AML-193 (cell line): ENCODE measurements at places on chromosomes 2 and 18.
A peak's percentile ranks its signal among the peaks of the same experiment; 100 is the strongest.

DNA sequence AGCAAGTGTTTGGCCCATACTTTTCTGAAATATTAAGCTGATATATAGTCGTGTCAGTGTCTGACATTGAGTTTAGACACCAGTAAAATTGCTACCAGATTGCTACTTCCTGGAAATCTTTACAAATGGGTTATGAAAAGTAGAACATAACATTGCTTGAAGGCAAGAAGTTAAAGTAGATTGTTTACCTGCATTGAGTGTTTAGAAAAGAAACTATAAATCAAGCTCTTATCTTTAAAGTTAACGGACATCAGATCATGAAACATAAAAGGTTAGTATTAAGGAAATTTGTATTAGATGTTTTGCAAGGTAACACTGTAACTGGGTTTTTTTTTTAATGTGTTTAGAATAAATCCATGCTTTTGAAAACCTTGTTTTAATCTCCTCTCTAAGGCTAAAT is 4.8 kb upstream of the YES1 start:
- no peak for DNase-seq

DNA sequence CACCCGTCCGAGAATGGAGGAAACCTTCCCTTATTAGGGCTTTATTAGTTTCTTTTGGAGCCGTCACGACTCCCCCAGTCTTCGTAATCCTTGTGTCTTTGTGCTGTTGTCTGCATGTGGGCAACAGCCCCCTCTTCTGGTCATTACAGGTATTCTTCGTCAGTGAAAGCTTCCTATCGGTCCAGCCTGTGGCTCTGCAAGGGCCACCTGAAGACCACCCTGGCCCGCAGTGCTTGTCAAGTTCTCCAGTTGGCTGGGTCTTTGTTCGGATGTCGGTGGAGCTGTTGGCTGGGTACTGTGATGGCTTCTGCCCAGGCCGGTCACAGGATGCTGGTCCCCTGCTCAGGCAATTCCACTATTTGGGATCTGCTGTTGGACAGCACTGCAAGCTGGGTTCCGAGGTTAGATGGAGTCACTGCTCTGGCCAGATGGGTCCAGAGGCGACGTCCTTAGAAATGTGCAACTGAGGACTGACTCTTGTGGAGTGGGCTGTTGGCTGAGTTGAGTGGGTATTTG is 19.2 kb downstream of the E2F6 start:
- peak; percentile 30 for DNase-seq

DNA sequence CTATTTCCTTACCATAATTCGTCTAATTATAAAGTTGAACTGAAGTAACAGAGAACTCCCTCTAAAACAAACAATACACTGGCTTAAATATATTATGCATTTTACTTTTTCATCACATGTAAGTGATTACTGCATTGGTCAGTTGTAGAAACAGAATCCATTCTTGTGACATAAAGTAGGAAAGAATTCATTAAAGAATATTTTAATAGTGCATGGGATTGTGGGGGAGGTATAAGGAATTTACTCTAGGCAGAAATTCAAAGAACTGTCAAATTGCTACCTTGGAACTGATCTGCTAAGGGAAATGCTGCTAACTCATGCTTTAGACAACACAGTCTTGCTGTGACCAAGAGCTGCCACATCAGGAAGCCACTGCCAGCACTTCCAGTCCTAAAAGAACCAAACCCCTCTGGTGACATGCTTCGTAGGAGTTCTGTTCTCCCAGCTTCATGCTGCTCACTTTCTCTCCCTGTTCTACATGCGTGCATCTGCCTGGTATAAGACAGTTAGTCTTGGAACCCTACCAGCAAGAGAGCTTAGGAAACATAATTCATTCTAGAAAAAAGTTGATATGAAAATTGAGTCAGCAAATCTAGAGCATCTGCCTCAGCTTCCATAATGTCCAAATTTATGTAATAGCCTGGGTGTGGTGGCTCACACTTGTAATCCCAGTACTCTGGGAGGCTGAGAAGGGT is 1137.6 kb upstream of the NXPH2 start:
- DNase-seq: no peak

GRCh38 chr2:109523121-109523520 is 90.6 kb downstream of the SEPTIN10 start:
- no peak for DNase-seq

GRCh38 chr2:236748801-236749200 is 179.2 kb downstream of the ACKR3 start:
- no peak for DNase-seq

DNA sequence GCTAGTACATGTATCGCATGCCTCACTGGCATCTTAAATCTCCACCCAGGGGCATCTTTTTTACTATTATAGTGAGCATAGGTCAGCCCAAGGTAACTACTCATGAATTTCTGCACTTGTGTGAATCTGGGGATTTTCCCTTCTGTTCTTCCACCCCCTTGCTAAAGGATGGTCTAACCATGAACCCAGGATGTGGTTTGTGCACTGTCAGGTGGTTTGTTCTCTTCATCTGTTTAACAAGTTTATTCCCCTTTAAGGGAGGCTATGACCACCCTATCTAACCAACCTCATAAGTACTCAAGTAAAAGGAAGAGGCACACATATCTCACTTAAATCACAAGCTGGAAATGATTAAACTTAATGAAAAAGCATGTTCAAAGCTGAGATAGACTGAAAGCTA is 243.0 kb downstream of the RPRM start:
- no peak for DNase-seq

GRCh38 chr2:17107871-17108270 is 410.4 kb downstream of the RAD51AP2 start:
- DNase-seq: no peak

- no peak for DNase-seq
Measured at GRCh38 chr2:191481305-191482070, 196.4 kb upstream of the NABP1 start.

DNA sequence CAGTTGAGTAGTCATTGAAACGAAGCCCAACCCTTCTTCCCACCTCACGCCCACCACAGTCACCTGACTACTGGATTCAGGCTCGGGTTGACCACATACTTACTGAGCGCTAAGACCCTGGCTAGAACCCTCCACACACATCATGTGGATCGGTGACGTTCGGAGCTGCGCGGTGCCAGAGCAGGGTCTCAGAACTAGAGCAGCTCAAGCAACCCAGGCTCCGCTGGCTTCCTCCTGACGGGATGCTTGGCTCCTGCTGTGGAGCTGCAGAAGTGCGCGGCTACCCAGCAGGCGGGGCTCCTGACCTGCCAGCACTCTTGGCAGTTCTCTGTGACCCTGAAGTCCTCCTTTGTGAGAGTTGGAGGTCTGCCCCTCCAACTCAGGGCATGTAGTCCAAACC is 90.6 kb upstream of the MBOAT2 start:
- no peak for DNase-seq

- no peak for DNase-seq
Measured at GRCh38 chr2:64837116-64837731, 152.0 kb upstream of the SLC1A4 start.

GRCh38 chr2:9944330-9944758 is 7.1 kb upstream of the GRHL1 start:
- DNase-seq: no peak

DNA sequence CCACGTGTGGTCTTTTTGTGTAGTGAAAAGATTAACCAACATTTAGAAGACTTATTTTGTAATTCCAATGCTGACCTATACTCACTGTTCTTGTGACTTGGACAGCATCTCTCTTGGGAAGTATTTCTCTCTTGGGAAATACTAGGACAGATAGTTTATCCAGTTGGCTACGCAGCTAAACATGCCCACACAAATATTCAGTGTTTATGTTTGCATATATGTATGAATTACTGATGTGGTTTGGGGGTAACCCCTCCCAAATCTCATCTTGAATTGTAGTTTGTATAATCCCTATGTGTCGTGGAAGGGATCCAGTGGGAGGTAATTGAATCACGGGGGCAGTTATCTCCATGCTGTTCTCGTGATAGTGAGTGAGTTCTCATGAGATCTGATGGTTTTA is 2062.3 kb upstream of the CELF4 start:
- DNase-seq: no peak

DNA sequence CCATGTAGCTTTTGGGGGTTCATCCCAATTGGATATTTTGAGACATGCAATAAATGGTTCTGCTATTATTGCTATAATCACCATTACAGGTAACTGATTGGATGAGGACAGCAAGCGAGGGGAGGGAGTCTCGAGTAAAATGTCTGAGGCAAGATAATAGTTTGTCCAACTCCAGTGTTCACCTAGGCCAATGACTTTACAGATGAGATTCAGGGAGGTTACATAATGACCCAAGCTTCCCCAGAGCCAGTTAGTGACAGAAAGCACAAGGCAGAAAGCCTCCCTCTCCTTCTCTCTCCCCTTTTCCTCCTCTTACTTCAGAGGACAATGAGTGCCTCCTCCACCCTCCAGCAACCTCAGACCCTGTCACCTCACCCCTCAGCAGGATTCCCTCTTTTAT is 98.4 kb upstream of the GLS start:
- DNase-seq: no peak

DNA sequence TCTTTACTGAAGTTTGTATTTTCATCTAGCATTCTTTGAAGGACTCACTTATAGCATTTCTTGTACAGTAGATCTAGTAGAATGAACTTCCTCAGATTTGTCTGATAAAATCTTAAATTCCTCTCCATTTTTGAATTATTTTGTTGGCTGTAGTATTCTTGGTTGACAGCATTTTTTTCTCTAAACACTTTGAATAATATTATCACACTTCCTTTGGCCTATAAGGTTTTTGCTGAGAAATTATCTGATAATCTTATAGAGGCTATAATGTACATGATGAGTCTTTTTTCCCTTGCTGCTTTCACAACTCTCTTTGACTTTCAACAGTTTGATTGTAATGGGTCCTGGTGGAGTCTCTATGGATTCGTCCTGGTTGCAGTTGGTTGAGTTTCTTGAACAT is 169.5 kb downstream of the NOL4 start:
- DNase-seq: no peak

- DNase-seq: no peak
Measured at GRCh38 chr2:122203523-122203922, 448.1 kb downstream of the TSN start.

DNA sequence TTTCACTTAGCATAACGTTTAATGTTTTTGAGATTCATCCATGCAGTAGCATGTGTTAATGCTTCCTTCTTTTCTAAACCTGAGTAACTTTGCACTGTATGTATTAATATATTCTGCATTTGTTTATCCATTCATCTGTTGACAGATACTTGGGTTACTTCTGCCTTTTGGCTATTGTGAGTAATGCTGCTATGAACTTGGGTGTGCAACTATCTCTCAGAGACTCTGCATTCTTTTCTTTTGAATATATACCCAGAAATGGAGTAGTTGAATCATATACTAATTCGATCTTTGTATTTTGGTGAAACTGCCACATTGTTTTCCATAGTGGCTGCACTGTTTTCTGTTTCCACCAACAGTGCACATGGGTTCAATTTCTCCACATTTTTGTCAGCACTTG is 128.3 kb downstream of the SH3BP4 start:
- no peak for DNase-seq

- no peak for DNase-seq
Measured at GRCh38 chr2:190684931-190685330, 36.0 kb downstream of the NAB1 start.

GRCh38 chr2:239769554-239770245 is 255.4 kb downstream of the NDUFA10 start:
- no peak for DNase-seq

DNA sequence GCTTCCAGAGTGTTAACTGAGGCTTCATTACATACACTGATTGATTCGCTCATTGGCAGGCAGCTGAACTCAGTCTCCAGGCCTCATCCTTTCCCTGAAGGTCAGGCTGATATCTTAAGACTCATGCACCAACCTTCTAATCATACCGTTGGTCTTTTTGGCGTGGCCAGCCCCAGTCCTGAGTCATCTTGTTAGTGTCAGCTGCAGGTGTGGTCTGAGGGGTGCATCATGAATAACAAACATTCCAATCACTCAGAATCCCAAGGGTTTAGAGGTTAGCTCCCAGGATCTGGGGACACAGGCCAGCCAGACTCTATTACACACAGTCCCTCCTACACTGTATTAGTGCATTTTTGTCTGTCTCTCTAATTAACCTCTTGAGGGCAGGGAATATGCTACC is 271.5 kb downstream of the HRH4 start:
- DNase-seq: no peak

GRCh38 chr2:239879423-239880084 is 145.6 kb downstream of the NDUFA10 start:
- DNase-seq: no peak

DNA sequence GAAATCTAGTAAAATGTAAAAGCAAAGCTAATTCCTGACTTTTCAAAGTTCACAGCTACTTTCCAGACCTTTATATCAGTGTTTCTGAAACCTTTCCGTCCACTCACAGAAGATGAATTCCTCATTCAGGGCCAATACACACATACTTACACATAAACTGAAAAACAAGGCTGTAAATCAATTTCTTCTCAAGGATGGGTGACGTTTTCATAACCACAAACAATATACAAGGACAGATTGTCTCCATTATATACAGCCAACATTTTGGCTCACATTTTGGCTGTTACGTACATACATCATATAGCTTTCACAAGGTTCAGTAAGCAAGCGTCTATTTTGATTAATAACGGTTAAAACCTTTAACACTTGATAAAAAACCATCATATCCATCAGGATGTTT is 1.4 kb downstream of the RPRD1A start:
- no peak for DNase-seq

DNA sequence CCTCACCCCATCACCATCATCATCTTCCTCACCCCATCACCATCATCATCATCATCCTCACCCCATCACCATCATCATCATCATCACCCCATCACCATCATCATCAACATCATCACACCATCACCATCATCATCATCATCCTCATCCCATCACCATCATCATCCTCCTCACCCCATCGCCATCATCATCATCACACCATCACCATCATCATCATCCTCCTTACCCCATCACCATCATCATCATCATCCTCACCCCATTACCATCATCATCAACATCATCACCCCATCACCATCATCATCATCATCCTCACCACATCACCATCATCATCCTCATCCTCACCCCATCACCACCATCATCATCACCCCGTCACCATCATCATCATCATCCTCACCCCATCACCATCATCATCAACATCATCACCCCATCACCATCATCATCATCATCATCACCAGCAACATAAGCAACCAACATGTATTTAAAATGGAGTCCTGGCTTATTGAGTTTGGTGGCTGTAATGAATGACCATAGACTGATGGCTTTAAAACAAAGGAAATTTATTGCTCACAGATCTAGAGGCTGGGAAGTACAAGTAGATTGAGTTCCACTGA is 150.0 kb downstream of the DNER start:
- DNase-seq: no peak

- DNase-seq: no peak
Measured at GRCh38 chr2:226515344-226516055, 284.1 kb downstream of the IRS1 start.

DNA sequence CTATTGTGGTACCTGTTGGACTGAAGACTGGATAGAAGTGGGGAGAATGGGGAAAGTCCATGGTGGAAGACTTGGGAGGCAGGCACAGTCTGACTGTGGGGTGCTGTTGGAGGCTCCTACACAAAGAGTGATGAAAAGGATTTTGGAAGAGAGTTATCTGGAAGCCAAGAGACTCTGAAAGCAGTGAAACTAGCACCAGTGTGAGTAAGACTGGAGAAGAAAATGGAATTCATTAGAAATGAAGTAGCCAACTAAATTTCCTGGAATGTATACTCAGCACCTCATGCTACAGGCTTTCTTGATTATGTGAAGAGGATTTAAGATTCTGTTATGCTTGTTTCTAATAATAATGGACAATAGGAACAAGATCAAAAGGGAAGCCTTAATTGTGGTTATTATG is 27.7 kb downstream of the ELP2 start:
- no peak for DNase-seq
